ENCODE measurements at places on chromosomes 5 and 9. TPM values are rescaled to one million over a fixed set of nuclear protein-coding genes. Genes with fewer than 3 reads are reported as not detected.

PCDHB5 gene
- total RNA-seq: 0.35 TPM

FXN gene
- total RNA-seq: 2.4 TPM

MSMP gene
- not detected for total RNA-seq

QSOX2 gene
- total RNA-seq: 9.2 TPM

C9 gene
- total RNA-seq: 0.20 TPM

FOXD4L4 gene
- 0.20 TPM for total RNA-seq

NR6A1 gene
- 6.1 TPM for total RNA-seq

ATP10B gene
- under 0.01 TPM for total RNA-seq

ANKRD33B gene
- 8.2 TPM for total RNA-seq

FBLL1 gene
- 0.30 TPM for total RNA-seq

SMIM3 gene
- total RNA-seq: 39.4 TPM

NSMF gene
- total RNA-seq: 12.0 TPM
